ENCODE measurements at places on chromosomes 12 and 14. TPM values are rescaled to one million over a fixed set of nuclear protein-coding genes. Genes with fewer than 3 reads are reported as not detected.

Gene DLGAP5
- total RNA-seq, result 0.15 TPM

DNA sequence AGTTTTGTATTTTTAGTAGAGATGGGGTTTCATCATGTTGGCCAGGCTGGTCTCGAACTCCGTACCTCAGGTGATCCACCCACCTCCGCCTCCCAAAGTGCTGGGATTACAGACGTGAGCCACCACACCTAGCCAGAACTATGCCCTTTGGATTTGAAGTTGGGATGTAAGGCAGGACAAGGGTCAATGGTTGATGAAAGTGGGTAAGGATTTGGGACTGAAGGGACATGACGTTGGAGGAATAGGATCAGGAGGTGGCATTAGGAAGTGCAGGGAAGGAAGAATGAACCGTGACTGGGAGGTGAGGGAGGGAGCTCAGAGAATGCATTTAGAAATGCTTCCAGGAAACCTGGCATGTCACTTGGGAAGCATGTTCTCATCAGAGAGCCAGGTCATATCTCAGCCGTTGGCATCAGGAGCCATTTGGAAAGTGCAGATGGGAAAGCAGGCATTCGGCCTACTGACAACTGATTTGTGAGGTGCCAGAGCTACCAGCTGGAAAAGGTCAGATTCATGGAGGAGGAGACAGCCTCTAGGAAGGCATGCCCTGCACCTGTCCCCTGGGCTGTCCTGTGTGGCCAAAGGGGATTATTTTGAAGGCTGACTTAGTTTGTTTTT is 2.2 kb downstream of the CRADD start:
- H3K4me1 ChIP-seq, result peaks cover 15% of the 10 kb centered on the region
- H3K36me3 ChIP-seq, result no peaks in the 10 kb centered on the region
- H3K27me3 ChIP-seq, result no peaks in the 10 kb centered on the region

DNA sequence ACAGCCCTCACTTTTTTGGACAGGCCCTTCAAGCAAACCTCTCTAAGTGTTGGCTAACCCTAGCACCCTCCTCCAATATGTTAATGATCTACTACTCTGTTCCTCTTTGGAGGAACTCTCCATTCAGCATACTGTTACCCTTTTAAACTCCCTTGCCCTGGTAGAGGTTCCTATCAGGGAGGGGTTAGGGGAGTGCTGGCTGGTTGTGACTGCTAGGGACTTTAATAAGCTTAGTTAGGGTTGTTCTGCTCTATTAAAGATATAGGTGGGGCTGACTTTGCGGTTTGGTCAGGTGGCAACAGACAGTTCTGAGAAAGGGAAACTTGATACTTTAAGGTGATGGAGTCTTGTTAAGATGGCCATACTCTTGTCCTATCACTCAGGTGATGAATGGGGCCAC is 301.5 kb upstream of the FBXO33 start:
- no peaks in the 10 kb centered on the region for H3K36me3 ChIP-seq
- no peak for DNase-seq
- no peak overlapping the region for H3K4me3 ChIP-seq
- H3K27me3 ChIP-seq, result no peaks in the 10 kb centered on the region
- H3K4me1 ChIP-seq, result no peaks in the 10 kb centered on the region
- H3K27ac ChIP-seq, result no peak overlapping the region

Gene CLEC4D
- total RNA-seq, result 1.7 TPM

DNA sequence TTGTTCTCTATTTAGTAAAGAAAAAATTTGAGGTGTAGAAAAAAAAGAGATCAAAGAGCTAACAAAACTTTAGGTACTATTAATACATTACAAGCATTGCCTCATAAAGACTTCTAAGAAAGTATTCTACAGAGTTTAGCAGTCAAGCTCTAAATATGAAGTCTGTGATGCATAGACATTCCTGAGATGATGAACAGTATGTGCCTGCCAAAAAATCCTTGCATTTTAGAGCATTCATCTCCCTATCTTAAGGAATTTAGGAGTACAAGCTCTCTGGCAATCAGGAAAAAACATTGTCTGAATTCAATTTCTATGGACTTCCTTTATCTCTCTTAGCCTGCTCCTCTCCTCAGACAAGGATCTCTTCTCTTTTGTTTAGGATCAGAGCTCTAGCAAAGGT is 202.6 kb upstream of the LRFN5 start:
- no peaks in the 10 kb centered on the region for H3K27me3 ChIP-seq
- H3K4me3 ChIP-seq, result no peak overlapping the region
- H3K36me3 ChIP-seq, result no peaks in the 10 kb centered on the region
- no peaks in the 10 kb centered on the region for H3K4me1 ChIP-seq

DNA sequence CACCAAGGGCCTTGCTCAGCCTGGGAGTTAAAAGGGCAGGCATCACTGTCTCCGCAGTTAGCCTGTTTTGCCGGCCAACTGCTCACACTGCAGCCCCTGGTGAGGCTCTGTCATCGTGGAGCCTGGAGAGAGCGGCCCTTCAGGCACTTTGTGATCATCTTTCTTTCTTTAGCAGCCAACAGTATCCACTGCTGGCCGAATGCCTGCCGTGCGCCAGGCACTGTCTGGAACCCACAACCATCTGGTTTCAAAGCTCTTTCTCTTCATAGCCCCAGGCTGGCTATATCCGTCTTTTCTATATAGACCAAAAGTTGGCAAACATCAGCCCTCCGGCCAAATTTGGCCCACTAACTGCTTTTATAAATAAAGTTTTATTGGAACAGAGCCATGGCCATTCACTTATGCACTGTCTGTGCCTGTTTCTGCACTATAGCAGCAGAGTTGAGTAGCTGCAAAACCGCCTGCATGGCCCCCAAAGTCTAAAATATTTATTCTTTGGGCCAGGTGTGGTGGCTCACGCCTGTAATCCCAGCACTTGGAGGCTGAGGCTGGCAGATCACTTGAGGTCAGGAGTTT is 29.5 kb downstream of the SLC8B1 start:
- no peak overlapping the region for H3K27ac ChIP-seq
- no peaks in the 10 kb centered on the region for H3K27me3 ChIP-seq
- peaks cover 34% of the 10 kb centered on the region for H3K36me3 ChIP-seq
- DNase-seq, result no peak

Gene SEL1L
- total RNA-seq, result 93.0 TPM

All from natural killer cell (primary cell).